ENCODE measurements at places on chromosomes 4 and X.
A peak's percentile ranks its signal among the peaks of the same experiment; 100 is the strongest.

GRCh38 chr4:176268963-176269362 is at the start of gene ASB5:
Gene ASB5 (minus strand): TSS chr4:176269222. CDS start chr4:176269108, 114 bp downstream.
- DNase-seq, result no peak

GRCh38 chr4:184969610-184970009 is 48.7 kb upstream of the HELT start:
- DNase-seq, result no peak

DNA sequence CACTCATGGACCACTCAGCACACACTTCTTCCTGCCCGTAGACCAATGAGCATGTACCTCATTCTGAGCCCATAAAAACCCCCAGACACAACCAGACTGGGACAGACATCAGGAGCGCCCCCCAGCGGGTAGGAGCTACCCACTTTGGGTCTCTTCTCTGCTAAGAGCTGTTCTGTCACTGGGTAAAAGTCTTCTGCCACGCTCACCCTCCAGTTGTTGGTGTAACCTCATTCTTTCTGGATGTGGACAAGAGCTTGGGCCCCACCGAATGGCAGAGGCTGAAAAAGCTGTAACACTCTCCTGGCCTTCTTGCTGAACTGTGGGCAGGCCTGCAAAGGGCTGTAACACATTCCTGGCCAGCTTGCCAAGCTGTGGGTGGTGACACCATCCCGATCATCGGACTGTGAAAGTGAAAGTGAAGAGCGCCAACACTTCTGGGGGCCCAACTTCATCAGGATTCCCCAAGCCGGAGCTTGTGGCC is 137.6 kb downstream of the TECRL start:
- DNase-seq, result no peak

DNA sequence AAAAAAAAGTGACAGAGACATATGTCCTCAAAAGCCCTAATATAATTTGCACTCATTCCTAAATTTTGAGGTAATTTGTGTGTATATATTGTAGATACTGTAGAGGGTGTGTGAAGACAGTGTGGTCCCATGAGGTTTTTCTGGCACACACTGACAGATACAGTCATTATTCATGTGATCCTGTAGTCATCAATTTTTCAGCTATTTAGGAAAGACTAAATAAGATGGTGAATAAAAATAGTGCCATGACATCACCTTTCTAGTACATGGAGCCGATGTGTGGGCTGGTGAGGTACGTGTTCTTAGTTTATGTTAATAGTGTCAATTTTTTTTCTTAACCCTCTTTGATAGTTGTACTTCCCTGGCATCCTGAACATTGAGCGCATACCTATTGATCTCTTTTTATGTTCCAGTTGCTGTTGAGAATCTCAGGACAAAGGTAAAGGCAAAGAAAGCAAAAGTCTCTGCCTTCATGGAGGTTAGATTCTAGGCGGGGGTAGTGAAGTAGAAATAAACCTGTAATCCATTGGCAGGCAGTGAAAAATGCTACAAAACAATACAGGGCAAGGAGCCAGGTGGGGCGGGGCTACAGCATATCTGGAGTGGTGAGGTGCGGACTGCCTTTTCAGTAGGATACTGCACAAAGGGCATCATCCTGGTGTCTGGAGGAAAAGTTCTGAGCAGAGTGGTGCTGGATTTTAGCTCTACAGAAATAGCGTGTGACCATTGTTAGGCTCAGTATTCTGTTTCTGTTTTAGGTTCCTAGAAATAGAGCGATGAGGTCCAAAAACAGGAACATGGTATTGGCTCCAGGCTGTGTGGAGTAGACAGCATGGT is 93.8 kb downstream of the ARHGAP10 start:
- DNase-seq, result peak; percentile 55

DNA sequence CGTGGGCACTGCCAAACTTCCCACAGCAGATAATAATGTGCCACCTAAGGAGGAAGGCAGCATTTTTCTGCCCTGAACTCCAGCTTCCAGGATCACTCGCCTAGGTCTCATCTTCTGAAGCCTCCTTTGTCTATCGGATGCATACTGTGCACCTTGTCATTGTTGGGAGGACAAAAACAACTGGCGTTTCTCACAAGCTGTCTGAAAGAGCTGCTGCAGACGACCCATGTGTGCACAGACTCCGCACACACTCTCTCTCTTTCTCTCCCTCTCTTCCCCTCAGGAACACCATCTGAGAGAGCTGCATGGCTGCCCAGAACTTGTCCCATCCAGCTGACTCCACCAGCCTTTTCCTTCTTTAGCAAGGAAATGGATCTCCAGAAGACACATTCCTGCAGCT is 83.0 kb downstream of the MAML3 start:
- DNase-seq, result no peak

DNA sequence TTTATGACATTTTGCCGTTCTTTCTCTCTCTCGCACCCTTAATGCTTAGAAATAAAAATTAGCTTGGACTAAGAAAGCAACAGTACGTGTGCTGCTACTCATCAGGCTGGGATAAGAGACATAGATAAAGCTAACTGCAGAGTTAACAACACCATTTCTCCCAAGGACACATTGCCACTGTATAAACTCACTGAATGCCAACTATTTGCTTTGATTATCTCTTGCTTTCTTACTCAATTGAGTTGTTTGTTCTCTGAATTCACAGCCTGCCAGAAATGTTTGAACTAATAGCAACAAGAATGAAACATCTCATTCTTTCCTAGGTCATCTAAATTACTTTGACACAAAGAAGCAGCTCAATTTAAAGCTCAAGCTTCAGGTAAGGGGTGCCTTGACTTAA is 34.6 kb downstream of the F8 start:
- DNase-seq, result no peak

Data from transverse colon (tissue), 4 donors.